ENCODE measurements at places on chromosomes 3 and 15. TPM values are rescaled to one million over a fixed set of nuclear protein-coding genes. Genes with fewer than 3 reads are reported as not detected.

SUCNR1 gene
- not detected for total RNA-seq

CCDC191 gene
- 1.3 TPM for total RNA-seq

TRIM71 gene
- not detected for total RNA-seq

VPS33B gene
- total RNA-seq, result 14.1 TPM

RASA2 gene
- total RNA-seq, result 16.5 TPM

TMEM207 gene
- not detected for total RNA-seq

NPAP1 gene
- not detected for total RNA-seq

DHFR2 gene
- total RNA-seq, result 2.6 TPM

TRPM1 gene
- total RNA-seq, result 0.25 TPM

TMED3 gene
- 134 TPM for total RNA-seq

ALS2CL gene
- total RNA-seq, result 5.7 TPM

ROPN1B gene
- not detected for total RNA-seq

GUCA1C gene
- total RNA-seq, result not detected

UTS2B gene
- total RNA-seq, result 0.33 TPM

RBM5 gene
- 116 TPM for total RNA-seq

FSD2 gene
- not detected for total RNA-seq

RYR3 gene
- under 0.01 TPM for total RNA-seq

SPESP1 gene
- total RNA-seq, result 4.0 TPM

HDDC3 gene
- 17.7 TPM for total RNA-seq

CISH gene
- 0.28 TPM for total RNA-seq

DNAH1 gene
- total RNA-seq, result 2.5 TPM

UROC1 gene
- not detected for total RNA-seq

ZIC1 gene
- 2.1 TPM for total RNA-seq

RNU6-1 gene
- total RNA-seq, result not detected

CCR9 gene
- not detected for total RNA-seq

Measured in pulmonary artery endothelial cell (primary cell).